ENCODE measurements at places on chromosomes 6 and 20. TPM values are rescaled to one million over a fixed set of nuclear protein-coding genes. Genes with fewer than 3 reads are reported as not detected.

Gene C6orf15
- total RNA-seq = not detected

Gene NKAIN4
- total RNA-seq = 4.8 TPM

GRCh38 chr20:61037498-61037897 is 214.6 kb upstream of the CDH4 start:
- no peak for DNase-seq

GRCh38 chr6:157716251-157716995 is 106.6 kb upstream of the SNX9 start:
- DNase-seq = no peak

DNA sequence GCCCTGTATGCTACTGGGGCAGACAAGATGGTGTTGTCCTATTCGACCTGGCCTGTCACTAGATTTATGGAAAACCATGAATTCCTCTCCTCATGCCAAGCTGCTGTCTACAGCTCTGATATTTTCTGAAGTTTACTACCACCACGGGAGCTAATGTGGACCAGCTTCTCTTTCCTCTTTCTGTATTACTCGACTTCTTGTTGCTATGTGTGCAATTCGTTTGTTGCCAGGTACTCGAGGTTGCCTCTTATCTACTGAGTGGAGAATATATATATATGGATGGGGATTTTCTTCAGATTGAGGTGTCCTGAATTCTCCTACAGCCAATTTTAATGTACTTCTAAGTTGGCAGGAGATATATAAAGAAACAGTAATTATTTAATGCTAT is 34.7 kb downstream of the MAN1A1 start:
- no peak for DNase-seq

GRCh38 chr6:154343473-154344308 is 12.9 kb downstream of the IPCEF1 start:
- DNase-seq = no peak

GRCh38 chr6:13524801-13525508 is 37.6 kb upstream of the GFOD1 start:
- DNase-seq = no peak

GRCh38 chr20:44187054-44187771 is at the start of gene JPH2:
TSS of gene JPH2 (minus strand) at chr20:44187188. CDS start at chr20:44186705, 483 bp downstream.
- no peak for DNase-seq
